ENCODE measurements at places on chromosomes 12 and 14. TPM values are rescaled to one million over a fixed set of nuclear protein-coding genes. Genes with fewer than 3 reads are reported as not detected.

DNA sequence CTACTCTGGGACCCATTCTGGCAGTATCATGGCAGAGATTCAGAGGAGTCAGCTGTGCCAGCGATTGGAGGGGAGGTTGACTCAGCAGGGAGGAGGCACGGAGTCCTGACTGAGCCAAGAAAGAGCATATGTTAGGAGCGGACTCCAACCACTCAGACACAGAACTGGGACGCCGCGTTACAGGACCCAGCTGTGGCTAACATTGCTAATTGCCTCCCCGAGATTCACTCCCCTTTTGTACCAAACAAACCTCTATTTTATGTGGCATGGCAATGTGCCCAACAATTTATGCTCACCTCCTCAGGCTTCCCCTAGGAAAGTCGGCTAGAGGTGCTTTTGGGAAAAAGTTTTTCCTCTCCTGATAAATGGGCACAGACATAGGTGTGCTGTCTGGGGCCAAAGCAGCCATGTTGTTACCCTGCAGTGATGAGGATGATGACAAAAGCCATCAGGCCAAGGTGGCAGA is 15.2 kb upstream of the CLIP1 start:
- DNase-seq, result peak; percentile 81

- DNase-seq, result no peak
Observed at GRCh38 chr14:22383515-22384166, 205.4 kb downstream of the DAD1 start.

DNA sequence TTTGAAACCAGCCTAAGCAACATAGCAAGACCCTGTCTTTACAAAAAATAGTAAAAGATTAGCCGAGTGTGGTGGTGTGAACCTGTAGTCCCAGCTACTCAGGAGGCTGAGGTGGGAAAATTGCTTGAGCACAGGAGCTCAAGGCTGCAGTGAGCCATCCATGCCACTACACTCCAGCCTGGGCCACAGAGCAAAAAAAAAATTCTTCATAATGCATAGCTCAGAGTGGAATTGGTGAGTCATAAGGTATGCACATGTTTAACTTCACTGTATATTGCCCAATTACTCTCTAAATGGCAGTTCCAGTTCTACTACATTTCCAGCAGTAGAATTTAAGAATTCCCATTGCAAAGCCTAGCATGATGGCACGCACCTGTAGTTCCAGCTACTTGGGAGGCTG is 26.8 kb upstream of the CLIP1 start:
- no peak for DNase-seq

DNA sequence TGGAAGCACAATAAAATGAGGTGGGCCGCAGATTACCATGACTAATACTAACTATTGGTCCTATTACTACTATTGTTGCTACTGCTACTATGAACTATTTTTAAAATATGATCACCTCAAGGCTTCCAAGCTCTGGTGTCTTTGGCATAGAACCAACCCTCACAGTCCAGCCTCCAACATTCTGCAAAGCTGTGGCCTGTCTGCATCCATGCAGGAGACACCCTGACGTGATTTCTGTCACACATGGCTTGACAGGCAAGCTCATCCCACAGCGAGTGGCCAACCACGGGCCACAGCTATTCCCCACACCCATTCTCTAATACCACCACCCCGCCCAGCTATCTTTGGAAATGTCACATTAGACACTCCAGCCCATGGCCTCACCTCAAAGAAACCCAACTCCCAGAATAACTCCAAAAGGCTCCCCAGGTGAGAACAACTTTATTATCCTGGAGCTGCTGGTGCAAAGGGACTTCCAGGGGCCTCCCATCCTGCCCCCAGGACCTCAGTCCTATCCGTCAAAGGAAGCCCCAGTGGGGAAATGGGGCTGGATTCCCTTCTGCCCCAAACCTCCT is 14.4 kb downstream of the ISCU start:
- DNase-seq, result peak; percentile 25

GRCh38 chr12:66959276-66959675 is 280.4 kb upstream of the GRIP1 start:
- no peak for DNase-seq

GRCh38 chr12:24600996-24601395 is 347.9 kb downstream of the BCAT1 start:
- no peak for DNase-seq

The FAM186B gene
- not detected for total RNA-seq
